CD8-positive, alpha-beta memory T cell (primary cell): ENCODE measurements at places on chromosomes 6 and 20. TPM values are rescaled to one million over a fixed set of nuclear protein-coding genes. Genes with fewer than 3 reads are reported as not detected.

Gene OR5V1
- not detected for polyA plus RNA-seq

Gene WFDC12
- polyA plus RNA-seq = not detected

Gene SNAP91
- not detected for polyA plus RNA-seq

Gene MOCS1
- polyA plus RNA-seq = 0.53 TPM

Gene TPX2
- 1.1 TPM for polyA plus RNA-seq

Gene KIF25
- polyA plus RNA-seq = not detected

Gene PNLDC1
- not detected for polyA plus RNA-seq

Gene EDN1
- polyA plus RNA-seq = not detected

Gene SMOC2
- polyA plus RNA-seq = not detected

Gene EPPIN
- not detected for polyA plus RNA-seq

Gene DUSP15
- not detected for polyA plus RNA-seq

Gene ACOT8
- 41.0 TPM for polyA plus RNA-seq

Gene STX11
- 16.7 TPM for polyA plus RNA-seq

Gene PBX2
- 2.2 TPM for polyA plus RNA-seq

Gene LY6G6C
- polyA plus RNA-seq = not detected

Gene OR2B6
- polyA plus RNA-seq = not detected

Gene FGD2
- polyA plus RNA-seq = 0.53 TPM

Gene FOXP4
- polyA plus RNA-seq = 1.6 TPM

Gene NAA20
- 69.8 TPM for polyA plus RNA-seq

Gene HLA-DPA1
- polyA plus RNA-seq = 156 TPM

Gene DPPA5
- not detected for polyA plus RNA-seq

Gene TMC2
- polyA plus RNA-seq = not detected

Gene EEF1E1
- polyA plus RNA-seq = 48.3 TPM

Gene HDGFL1
- not detected for polyA plus RNA-seq

Gene SEMG1
- not detected for polyA plus RNA-seq

Gene SUMO4
- polyA plus RNA-seq = 0.48 TPM

Gene RTF2
- polyA plus RNA-seq = 121 TPM

Gene DOK5
- not detected for polyA plus RNA-seq

Gene DEFB124
- not detected for polyA plus RNA-seq

Gene TRIM31
- not detected for polyA plus RNA-seq

Gene TBX18
- polyA plus RNA-seq = not detected

Gene SLC17A2
- not detected for polyA plus RNA-seq

Gene RSPO3
- not detected for polyA plus RNA-seq

Gene ADGRB3
- not detected for polyA plus RNA-seq

Gene MTCH1
- polyA plus RNA-seq = 81.1 TPM

Gene SLA2
- polyA plus RNA-seq = 15.0 TPM

Gene TCF15
- polyA plus RNA-seq = not detected

Gene PRR18
- polyA plus RNA-seq = not detected

Gene DYNLT1
- polyA plus RNA-seq = 83.2 TPM

Gene BMP7
- polyA plus RNA-seq = not detected

Gene OTOR
- polyA plus RNA-seq = not detected

Gene ADTRP
- polyA plus RNA-seq = not detected

Gene WFDC10B
- not detected for polyA plus RNA-seq

Gene ZC3H12D
- 2.5 TPM for polyA plus RNA-seq

Gene ULBP2
- polyA plus RNA-seq = 0.68 TPM

Gene VIP
- polyA plus RNA-seq = not detected

Gene CARMIL1
- not detected for polyA plus RNA-seq

Gene IPCEF1
- polyA plus RNA-seq = 57.8 TPM

Gene LGSN
- 0.12 TPM for polyA plus RNA-seq

Gene KIAA1755
- polyA plus RNA-seq = not detected

Gene GGTLC1
- polyA plus RNA-seq = not detected

Gene SLC32A1
- not detected for polyA plus RNA-seq

Gene CRISP2
- not detected for polyA plus RNA-seq

Gene CCM2L
- not detected for polyA plus RNA-seq

Gene LAMP5
- not detected for polyA plus RNA-seq

Gene OR2H2
- not detected for polyA plus RNA-seq

Gene BTNL2
- polyA plus RNA-seq = not detected

Gene CLPSL2
- not detected for polyA plus RNA-seq
